Astrocyte of the hippocampus (primary cell): ENCODE measurements at places on chromosomes 16 and 17.
A peak's percentile ranks its signal among the peaks of the same experiment; 100 is the strongest.

GRCh38 chr16:57271867-57272495, 12.5 kb downstream of the PLLP start:
- no peak for DNase-seq

DNA sequence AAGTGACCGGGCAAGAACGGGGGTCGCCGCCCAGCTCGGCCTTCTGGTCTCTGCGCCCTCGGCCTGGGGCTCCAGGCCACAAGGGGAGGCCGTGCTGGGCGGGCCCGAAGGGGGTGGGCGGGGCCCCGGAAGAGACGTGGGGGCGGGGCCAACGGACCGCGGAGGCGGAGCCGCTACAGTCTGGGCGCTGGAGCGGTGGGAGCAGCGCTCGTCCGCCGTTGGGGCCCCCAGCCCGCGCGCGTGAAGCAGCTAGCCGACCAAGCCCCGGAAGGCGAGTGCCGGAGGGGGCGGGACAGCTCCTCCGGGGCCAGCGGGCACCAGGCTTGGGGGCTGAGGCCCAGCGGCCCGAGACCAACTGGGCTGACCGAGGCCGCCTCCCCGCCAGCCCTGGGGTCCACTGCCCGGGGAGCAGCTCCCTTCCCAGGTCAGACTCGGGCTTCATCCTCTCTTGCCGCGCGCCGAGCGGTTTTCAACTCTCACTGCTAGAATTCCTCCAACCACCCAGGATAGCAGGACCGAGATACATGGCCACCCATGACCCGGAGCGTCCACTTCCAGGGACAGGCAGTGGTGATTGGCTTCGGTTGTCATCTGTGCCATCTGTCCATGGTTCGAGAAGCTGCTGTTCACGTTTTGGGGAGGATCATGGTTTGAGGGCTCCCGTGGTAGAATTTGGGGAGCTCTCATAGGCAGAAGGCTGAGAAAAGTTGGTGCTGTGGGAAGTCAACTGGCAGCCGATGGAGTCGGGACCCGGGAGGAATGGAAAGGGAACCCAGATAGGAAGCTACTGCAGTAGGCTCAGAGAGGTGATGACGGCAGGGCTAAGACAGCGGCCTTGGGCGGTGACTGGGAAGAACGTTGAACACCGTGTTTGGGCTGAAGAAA, 44.6 kb upstream of the LCMT1 start:
- DNase-seq = peak; percentile 91

GRCh38 chr16:7369204-7369603, 36.6 kb downstream of the RBFOX1 start:
- no peak for DNase-seq

DNA sequence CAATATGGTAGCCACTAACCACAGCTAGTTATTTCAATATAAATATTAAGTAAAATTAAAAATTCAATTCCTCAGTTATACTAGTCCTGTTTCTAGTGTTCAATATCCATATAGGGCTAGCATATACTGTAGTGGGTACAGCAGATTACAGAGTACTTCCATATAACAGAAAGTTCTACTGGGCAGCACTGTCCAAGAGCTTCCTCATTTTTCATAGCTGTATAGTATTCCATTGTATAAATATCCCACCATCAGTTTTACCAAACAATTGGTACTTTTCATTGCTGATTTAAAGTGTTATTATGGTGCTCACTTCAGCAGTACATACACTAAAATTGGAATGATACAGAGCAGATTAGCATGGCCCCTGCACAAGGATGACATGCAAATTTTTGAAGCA, 20.4 kb downstream of the ACSM3 start:
- no peak for DNase-seq

- peak; percentile 57 for DNase-seq
Measured at GRCh38 chr17:65173284-65173793, 36.2 kb downstream of the RGS9 start.

DNA sequence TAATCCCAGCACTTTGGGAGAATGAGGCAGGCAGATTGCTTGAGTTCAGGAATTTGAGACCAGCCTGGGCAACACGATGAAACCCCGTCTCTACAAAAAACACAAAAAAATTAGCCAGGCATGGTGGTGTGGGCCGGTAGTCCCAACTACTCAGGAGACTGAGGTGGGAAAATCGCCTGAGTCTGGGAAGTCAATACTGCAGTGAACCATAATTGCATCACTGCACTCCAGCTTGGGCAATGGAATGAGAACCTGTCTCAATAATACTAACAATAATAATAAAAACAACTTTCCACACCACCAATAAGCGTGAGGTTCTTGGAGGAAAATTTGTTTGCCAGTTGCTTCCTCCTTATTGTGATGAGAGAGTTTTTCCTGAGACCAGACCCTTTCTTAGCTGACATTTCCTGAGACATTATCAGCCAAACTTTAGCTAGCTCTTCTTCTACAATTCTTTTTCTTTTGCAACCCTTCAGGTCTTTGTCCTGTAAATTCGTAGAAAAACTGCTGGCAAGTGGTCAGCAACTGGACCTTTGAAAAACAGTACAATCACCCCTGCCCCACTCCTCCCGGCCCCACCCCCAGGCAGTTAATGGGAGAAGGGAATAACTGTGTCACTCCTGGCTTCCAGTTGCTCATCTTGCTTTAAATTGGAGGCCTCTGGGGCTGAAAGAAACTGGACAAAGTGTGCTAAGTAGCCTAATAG, 3.5 kb upstream of the EZH1 start:
- no peak for DNase-seq

DNA sequence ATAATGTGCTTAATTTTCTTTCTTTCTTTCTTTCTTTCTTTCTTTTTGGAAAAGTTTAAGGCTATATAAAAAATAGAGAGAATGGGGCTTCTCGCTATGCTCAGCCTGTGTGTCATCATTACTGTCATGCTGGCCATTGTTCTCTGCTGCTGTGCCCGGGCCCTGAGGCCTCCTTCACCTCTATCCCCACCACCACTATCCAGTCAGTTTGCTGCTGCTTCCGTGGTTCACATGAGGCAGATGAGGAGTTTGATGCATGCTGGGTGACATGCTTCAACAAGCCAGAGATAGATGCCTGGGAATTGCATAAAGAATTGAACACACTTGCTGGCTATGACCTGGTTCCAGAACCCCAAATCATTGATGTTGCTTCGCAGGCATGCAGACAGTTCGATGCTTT, 36.3 kb downstream of the PITPNC1 start:
- DNase-seq = no peak

- DNase-seq = no peak
Measured at GRCh38 chr16:81349608-81350305, 35.0 kb downstream of the GAN start.

GRCh38 chr16:68466174-68466573, 17.9 kb upstream of the SMPD3 start:
- DNase-seq = no peak

DNA sequence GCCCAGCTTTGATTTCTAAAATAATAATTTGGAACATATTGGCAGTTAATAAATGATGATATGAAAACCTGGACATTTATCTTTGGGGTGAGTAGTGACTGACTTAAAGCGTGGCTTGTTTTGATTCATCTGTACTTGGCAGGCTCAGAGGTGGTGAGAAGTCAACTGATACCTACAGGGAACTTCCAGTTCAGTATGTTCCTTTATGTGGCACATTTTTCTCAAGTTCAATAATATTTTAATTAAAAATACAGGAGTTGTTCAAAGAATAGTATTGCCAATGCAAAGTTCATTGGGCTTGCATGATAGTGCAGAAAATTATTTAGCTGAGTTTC, 34.3 kb downstream of the SLC47A1 start:
- DNase-seq = no peak

- DNase-seq = no peak
Measured at GRCh38 chr16:86877108-86877507, 298.8 kb downstream of the FOXL1 start.

DNA sequence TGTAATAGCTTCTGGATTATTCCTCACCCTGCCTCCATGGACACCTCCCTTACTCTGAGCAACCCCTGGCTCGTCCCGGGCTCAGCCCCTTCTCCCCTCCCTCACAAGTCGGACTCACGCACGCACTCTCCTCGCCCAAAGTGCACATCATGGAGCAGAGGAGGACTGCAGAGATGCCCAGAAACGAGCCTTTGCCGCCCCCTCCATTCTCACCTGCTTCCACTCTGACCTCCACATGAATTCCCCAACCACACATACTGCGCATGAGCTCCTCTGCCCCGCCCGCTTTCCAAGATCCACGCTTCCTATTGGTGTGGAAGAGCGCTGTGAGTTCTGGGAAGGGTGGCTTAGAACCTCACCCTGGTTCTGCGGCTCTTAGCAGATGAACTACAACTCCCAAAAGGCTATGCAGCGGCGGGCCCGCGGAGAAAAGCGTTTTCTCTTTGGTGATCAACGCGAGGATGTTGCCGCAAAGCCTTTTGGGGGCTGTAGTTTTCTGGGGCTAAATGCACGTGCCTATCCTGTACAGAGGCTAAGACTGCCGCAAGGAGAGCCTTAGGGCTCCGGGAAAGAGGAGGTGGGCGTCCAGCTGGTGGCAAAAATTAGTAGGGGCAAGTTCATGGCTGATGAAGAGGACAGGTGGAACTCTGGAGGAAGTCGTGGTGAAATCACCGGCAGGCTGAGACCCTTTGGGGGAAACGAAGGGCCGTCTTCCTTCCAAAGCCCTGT, at the start of gene PHB1:
TSS of gene PHB1 (minus strand) at position 261 of the 729 bp plus-strand sequence. CDS start 1,618 bp downstream, outside the sequence.
- DNase-seq = peak; percentile 99

- DNase-seq = no peak
Measured at GRCh38 chr17:11330006-11330405, 89.0 kb downstream of the SHISA6 start.

DNA sequence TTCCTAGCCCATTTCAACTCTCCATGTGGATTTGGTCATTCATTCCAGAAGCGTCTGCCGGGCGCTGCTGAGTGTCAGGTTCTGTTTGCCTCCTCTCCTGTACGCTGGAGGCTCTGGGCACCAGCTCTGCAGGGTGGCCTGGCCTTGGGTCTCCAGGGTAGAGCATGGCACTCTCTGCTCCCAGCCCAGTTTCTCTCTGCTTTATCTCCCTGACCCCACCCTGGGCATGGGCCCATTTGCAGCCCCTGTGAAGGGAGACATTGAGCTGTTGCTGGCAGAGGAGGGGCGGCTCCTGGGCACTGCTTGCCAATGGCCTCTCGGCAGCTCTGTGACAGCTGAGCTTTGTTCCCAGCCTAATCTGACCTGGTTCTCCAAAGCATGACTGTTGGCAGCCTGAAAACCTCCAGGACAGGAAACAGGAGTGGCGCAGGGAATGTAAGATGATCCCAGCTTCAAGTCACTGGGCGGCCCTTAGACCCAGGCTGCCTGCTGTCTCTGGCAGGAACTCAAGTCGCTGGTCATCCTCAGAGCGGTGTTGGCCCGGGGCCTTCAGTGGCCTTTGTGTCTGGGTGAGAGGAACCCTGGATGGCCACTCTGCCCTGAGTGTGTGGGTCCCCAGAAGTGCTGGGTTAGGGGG, 146.8 kb downstream of the SEC14L1 start:
- DNase-seq = peak; percentile 88

GRCh38 chr17:44804302-44805089, 25.6 kb downstream of the GJC1 start:
- peak; percentile 57 for DNase-seq

DNA sequence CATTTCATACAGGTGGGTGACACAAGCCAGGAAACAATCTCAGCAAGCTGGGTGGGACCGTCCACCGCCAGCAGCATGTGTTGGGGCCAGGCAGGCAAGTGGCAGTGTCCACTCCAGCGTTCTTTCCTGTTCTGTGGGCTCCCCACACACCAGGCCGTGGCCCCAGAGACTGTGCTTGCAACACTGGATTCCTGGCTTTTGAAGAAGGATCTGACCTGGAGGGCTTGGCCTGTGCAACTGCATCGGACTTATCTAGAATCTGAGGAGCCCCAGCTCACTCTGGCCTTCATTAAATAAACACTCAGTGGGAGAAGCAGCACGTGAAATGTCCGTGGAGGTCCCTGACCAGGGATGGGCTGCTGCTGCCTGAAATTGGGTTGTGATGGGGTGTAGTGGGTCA, 3.2 kb downstream of the KSR1 start:
- no peak for DNase-seq

- no peak for DNase-seq
Measured at GRCh38 chr16:87664792-87665191, 62.5 kb downstream of the JPH3 start.

GRCh38 chr17:72556944-72557826, 436.4 kb downstream of the SOX9 start:
- peak; percentile 84 for DNase-seq

DNA sequence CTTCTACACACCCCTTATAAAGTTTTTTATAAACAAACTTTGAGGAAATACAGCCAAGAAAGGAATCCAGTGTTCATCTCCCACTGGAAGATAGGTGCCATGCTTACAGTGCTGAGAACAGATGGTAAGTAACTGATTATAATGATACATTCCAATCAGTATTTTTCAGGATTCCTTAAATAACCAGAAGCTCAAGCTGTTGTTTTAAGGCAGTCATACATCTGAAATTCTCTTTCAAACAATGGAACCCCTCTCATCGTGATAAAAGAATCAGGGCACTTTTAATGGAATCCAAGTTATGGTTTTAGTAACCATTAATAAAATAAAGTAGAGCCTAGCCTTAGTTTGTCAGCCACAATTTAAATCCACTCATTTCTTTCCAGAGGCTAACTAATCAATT, 56.1 kb upstream of the STAC2 start:
- peak; percentile 21 for DNase-seq

GRCh38 chr17:57221366-57222350, 34.7 kb upstream of the MSI2 start:
- no peak for DNase-seq

DNA sequence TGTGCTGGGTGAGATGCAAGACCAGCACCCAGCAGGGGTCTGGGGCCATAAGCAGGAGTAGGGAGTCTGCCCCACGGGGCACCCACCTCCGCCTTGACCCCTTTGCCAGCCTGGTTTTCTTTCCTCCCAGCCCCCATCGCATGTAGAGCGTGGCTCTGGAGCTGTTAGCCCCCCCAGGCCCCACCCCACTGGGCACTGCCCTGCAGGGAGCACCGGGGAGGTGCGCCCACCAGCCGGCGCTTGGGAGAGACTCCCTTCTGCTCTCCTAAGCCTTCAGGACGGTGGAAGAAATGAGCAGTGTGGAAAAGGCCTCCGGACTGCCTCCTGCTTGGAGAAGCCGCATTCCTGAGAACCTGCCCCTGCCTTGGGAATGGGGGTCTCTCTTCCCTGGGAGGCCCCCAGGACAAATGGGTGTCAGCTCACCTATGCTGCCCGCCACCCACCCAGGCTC, 186.2 kb downstream of the IRF8 start:
- no peak for DNase-seq
